RKO (cell line): ENCODE measurements at places on chromosomes 16 and 17.

DNA sequence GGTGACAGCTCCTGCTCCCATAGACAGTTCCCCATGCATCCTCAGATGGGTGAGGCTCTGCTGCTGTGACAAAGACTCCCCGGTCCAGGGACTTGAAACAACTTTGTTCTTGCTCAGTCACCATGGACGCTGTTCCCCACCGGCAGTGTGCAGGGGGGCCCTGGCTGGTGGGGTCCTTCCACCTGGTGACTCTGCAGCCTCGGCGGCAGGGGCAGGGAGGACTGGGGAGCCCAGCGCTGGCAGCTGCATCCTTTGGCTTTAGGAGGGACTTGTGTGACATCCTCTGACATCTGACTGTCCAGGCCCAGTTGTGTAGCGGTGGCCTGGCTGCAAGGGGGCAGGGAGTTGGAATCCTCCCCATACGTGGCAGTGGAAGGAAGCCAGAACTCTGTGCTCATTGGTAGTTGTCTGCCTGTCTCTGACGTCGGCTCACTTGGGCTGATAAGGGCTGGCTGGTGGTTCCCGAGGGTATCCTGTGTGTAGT is 107.3 kb downstream of the CMIP start:
- DNase-seq: no peak

- DNase-seq: no peak
These were observed 14.7 kb downstream of the RARA start for GRCh38 chr17:40323391-40324381.

DNA sequence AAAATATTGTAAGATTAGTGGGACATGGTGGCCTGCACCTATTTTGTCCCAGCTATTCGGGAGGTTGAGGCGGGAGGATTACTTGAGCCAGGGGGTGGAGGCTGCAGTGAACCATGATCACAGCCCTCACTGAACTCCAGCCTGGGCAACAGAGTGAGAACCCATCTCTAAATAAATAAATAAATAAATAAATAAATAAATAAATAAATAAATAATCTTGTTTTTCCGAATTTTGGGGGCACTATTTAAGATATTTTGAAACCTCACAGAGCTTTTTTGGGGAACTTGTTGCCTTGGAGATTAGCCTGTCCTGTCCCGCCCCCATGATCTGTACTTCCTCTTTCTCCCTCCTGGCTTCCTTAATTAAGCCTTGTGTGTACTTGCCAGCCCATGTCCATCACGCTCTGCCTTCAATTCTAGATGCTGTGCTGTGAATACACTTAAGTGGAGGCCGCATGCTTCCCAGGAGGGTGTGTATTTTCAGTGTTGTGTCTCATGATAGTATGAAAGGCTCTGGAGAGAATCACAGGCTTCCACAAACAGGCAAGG is 4.4 kb downstream of the LGALS9 start:
- DNase-seq: no peak

GRCh38 chr16:49498264-49498663 is 124.7 kb downstream of the C16orf78 start:
- no peak for DNase-seq

DNA sequence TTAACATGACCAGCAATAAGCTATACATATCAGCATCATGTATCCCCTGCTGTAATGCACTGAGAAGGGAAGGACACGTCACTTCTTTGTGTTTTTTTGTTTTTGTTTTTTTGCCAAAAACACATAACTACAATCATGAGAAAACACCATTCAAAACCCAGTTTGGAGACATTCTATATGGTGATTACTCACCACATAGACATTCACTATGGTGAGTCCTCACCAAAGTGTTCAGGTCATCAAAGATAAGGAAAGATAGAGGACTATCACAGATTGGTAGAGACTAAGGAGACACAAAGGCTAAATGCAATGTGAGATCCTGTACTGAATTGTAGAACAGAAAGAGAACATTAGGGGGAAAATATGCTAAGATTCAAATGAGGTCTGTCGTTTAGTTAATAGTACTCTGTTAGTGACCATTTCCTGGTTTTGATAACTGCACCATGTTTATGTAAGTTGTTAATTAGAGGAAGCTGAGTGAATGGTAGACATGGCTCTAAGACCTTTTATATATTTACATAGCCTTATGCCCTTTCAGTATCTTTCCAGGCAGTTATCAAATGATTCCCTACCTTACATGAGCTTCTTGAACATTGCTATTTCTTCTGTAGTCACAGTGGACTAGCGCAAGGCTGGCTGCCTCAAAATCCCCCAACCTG is 46.6 kb downstream of the PIK3R5 start:
- DNase-seq: peak; percentile 41

DNA sequence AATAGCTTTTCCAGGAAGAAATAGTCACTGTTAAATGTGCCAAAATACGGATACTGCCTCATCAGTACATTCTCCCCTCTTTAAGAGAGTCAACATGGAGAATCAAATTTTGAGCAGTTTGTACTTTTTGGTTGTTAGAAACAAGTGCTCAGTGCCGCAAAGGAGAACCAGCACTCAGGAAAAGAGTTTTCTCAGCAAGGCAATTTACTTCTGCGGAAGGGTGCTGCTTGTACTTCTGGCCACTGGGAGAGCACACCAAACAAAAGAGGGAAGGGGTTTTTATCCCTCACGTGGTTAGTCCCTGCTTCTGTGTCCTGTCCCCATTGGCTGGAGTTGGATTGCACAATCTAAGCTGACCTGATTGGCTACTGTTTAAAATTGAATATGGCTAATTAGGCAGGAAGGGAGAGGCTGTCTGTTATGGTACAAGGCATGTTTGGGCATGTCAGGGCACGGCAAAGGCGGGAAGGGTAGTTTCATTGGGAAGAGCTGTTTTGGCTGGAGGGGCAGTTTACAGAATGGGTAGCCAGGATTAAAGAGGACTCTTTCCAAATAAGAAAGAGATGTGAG is 499.3 kb downstream of the CDH13 start:
- DNase-seq: no peak

- DNase-seq: no peak
These were observed 46.2 kb downstream of the CYB561 start for GRCh38 chr17:63399856-63400255.

DNA sequence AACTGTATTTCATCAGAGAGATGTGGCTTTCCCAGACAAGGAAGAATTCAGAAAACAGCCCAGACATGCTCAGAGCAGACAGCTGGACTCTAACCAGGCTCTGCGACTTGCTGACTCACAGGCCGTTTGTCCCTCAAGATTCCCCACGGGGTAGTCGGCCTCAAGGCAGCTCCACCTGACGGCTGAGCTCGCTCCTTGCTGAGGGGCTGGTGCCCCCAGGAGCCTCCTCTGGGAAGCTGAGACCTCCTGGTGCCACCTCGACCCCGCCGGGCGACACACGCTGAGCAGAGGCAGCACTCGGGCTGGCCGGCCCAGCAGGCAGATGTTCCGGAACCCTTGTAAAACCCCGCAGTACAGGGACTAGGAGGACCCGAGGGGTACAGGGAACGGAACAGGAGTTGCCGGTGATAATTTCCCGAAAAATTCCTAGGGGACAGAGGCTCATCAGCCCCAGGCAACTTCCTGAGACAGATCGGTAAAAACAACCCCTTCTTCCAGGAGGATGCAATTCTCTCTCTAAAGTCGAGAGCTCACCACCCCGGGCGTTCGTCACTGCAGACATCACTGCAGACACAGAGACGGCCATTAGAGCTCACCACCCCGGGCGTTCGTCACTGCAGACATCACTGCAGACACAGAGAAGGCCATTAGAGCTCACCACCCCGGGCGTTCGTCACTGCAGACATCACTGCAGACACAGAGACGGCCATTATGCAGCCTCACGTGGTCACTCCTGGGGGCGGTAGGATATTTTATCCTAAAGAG is 19.9 kb downstream of the RPH3AL start:
- no peak for DNase-seq

DNA sequence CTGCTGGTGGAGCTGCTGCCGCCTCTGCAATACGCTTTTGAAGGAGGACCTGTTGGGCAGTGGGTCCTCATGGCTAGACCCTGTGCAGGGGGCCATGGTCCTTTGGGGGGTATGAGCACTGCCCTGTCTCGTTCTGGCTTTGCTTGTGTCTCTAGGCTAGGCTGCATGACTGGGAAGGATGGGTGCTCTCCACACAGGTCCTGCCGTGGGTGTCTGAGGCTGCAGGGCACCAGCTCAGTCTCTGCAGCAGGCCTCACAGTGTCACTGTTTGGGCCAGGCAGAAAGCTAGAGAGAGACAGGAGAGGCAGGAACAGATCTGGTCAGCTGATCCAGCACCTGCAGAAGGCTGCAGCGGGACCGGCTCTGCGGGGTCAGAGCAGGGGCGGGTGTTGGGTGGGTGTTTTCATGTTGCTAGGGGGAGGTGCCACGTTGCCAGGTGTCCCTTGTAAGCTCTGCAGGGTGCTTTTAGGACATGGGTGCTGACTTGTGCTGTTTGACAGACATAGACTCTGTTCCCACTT is 111.4 kb downstream of the SNX29 start:
- DNase-seq: no peak

GRCh38 chr17:57568340-57568739 is 176.8 kb downstream of the CCDC182 start:
- no peak for DNase-seq

GRCh38 chr16:48533931-48534330 is 76.0 kb downstream of the N4BP1 start:
- no peak for DNase-seq

DNA sequence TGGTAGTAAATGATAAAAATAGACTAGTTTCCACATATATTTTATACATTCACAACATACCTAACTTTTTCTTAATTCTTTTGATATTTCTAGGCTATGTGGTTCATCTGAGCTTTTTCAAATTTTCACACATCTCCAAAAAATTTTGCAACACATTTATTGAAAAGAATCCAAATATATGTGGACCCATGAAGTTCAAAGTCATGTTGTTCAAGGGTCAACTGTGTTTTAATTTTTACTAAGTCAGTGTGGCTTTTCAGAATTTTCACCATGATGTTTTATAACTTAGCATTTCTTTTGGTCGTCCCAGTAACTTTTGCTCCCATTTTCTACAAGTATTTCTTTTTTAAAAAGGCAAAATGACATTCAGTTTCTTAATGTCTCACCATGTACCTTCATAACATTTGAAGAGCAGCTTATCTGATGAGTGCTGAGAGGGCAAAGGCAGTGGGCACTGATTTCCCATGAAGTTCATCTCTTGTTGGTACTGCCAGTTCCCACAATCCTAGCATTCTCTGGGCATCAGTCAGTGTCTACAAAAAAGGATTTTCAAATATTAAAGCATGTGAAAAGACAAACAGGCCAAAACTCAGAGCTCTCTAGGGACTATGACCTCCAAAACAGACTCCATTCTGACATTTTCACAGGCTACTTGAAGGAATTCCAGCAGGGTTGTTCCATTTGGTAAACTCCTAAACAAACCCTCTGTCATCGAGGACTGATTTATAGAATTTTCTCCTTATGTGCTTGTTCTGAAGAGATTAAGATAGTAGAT is 80.3 kb downstream of the MRTFB start:
- DNase-seq: no peak

DNA sequence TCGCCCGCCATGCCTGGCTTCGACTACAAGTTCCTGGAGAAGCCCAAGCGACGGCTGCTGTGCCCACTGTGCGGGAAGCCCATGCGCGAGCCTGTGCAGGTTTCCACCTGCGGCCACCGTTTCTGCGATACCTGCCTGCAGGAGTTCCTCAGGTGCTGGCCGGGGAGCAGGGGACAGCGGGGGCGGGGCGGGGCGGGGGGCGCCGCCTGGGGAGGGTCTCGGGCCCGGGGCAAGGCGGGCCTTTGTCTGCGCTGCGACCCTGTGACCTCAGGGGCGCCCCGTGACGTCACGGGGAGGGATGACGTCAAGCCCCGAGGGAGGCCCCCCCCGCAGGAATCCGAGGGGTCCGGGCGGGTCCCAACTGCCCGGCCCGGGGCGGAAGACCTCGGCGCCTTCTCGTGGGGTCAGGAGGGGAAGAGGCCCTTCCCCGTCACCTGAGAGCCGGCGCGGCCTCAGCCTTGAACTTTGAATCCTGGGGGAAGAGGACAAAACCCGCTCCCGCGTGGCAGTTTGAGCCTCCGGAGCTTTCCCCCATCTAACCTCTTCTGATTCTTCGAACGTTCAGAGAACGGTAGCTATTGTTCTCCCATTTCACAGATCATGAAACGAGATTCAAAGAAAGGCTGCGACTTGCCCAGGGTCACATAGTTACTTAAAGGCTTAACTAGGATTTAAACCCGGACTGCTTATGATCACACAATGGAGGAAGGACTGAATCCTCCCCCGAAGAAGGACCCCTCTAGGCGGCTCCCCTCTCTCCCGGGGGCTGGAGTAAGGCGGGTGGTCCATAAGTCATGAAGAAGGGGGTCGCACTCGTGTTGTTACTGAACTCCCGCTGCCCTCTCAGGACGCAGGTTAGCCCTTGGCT is 527 bp downstream of the TRAF4 start:
- peak; percentile 68 for DNase-seq

- DNase-seq: no peak
These were observed 15.2 kb downstream of the C1QTNF1 start for GRCh38 chr17:79039171-79039570.

- DNase-seq: no peak
These were observed 239.7 kb downstream of the XYLT1 start for GRCh38 chr16:17230932-17231581.

GRCh38 chr16:84059111-84059510 is 16.5 kb upstream of the SLC38A8 start:
- DNase-seq: no peak

DNA sequence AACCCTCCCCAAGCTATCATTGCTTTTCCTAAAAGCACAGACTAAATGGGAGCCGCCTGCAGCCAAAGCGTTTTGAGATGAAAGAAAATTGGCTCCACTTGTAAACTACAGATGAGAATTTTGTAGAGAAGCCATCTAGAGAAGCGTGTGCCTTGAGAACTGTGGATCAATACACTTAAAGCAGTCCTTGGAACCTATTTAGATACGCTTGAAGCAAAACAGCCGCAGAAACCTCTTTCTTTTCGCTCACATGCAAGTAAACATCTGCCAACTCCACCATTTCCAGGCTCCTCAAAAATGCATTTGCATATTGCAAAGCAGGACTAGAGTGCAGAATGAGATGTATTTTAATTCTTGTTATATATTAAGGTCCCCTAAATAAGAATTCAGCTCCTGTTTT is 13.1 kb downstream of the KIAA0513 start:
- DNase-seq: no peak
